ENCODE measurements at places on chromosomes 13 and 19.

- DNase-seq: no peak
Measured at GRCh38 chr13:42746866-42747265, 34.5 kb upstream of the FAM216B start.

DNA sequence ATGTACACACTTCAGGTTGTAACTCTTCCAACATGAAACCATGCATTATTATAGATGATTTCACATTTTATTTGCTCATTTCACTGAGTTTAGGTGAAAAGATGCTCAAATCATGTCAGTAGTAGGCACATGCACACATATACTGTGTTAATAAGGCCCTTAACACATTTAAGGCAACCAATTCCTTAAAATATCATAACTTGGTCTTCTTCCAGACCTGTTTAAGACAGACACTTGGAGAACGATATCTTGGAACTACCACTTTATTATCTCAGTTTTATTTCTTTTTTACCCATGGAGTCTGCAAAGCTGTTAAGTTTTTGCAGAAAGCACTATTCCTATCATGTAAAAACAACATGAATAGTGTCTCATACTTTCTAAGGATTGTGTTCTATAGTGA lies 395.2 kb upstream of the MIR17HG start:
- no peak for DNase-seq

- DNase-seq: no peak
Measured at GRCh38 chr13:27617881-27618321, 2.4 kb downstream of the LNX2 start.

GRCh38 chr13:38417727-38418126 lies 68.1 kb downstream of the UFM1 start:
- peak; percentile 14 for DNase-seq

GRCh38 chr19:3274942-3275582 lies 50.6 kb downstream of the CELF5 start:
- DNase-seq: no peak

DNA sequence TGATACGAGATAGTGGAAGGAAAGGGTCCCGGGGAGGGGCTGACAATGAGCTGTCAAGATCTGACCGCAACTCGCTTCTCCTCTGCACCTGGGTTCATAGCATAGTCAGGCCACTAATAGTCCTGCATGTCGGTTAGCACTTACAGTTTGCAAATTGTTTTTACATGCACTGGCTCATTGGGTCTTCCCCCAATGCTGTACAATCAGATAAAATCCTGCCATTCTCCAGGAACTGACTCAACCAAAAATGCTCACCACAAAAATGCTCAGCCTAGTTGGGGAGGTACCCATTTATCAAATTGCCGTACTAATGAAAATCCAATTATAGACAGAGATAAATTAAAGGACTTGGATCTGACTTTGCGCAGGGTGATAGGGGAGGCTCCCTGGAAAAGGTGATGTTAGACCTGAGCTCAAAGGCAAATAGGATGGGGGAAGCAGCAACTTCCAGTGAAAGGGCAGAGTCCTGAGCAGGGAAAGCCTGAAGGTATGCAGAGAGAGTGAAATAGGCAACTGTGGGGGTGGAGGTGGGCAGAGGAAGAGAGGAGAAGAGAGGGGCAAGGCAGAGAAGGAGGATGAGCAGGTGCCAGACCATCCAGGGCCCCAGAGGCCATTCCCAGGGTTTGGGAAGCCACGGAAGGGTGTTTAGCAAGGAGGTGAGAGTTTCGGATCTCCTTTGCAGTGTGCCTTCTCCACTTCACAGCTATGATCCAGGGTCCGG lies 326.1 kb upstream of the TSHZ3 start:
- no peak for DNase-seq

GRCh38 chr13:100648354-100648753 lies 26.2 kb downstream of the TMTC4 start:
- no peak for DNase-seq

- no peak for DNase-seq
Measured at GRCh38 chr19:1161716-1162115, 12.4 kb downstream of the SBNO2 start.

- DNase-seq: no peak
Measured at GRCh38 chr19:719636-720344, 11.1 kb downstream of the PALM start.

- DNase-seq: no peak
Measured at GRCh38 chr13:75661443-75661842, 25.3 kb downstream of the LMO7 start.

DNA sequence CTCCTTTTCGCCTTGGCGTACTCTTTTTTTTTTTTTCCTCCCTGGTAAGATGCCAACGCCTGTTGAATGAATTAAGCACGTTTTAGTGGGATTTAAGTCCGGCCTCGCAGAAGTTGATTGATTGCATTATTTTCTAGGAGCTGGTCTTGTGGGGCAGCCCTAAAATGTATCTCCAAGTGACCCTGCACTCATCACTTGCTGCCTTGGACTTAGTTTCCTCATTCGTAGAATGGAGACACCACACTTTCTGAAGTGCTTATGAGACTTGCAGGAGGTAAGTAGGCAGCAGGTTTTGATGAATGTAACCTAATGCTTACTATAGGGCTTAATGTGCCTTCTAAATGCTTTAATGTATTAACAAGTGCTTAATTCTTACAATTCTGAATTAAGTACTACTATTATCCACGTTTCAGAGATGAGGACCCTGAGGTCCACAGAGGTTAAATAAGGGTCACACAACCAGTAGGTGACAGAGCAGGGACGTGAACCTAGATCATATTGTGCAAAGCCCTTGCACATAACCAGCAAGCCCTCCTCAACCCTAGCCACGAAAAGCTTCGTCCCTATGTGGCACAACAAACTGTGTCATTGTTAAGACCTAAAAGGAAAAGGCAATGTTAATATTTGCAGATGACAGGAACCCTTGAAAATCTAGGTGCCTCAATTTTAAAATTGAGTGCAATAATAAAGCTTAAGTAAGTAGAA lies 514 bp upstream of the ARGLU1 start:
- no peak for DNase-seq

Measured in HL-60 (cell line).